Hypothalamus (tissue), 51 donors: ENCODE measurements at places on chromosomes 6 and 20.

GRCh38 chr6:6580225-6580856 is 8.2 kb upstream of the LY86 start:
- no peak for DNase-seq

GRCh38 chr6:16828058-16828457 is 66.8 kb upstream of the ATXN1 start:
- DNase-seq, result no peak

DNA sequence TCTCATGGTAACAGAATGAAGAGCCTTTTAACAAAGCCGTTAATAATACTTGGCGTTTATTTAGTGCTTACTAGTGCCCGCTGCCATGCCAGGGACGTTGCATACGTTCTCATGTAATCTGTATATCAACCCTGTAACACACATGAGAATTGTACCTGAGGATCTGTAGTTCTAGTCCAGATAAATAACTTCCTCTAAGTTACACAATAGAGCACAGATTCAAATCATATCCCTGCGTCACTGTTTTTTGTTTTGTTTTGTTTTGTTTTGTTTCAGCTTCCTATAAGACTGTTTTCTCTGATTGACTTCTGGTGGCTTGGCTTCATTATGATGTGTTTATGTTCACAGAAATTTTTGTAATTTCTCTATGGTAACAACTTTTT is 553 bp downstream of the ZSCAN16 start:
- DNase-seq, result no peak

DNA sequence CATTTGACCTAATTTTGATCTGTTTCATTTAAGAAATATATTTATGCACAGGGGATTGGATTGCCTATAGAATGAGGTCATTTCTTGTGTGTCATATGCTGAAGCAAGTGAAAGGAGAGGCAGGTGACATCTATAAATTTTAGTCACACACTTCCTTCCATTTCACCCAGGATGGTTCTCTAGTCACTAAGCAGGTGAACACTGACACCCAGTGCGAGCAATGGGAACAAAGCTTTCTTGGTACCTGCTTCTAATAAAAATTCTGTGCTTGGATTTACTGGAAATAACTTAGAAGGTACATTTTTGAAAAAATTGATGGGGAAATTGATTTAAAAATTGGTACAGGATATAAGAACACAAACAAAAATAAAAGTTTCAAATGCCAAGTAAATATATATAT is 66.9 kb upstream of the MC3R start:
- DNase-seq, result no peak

DNA sequence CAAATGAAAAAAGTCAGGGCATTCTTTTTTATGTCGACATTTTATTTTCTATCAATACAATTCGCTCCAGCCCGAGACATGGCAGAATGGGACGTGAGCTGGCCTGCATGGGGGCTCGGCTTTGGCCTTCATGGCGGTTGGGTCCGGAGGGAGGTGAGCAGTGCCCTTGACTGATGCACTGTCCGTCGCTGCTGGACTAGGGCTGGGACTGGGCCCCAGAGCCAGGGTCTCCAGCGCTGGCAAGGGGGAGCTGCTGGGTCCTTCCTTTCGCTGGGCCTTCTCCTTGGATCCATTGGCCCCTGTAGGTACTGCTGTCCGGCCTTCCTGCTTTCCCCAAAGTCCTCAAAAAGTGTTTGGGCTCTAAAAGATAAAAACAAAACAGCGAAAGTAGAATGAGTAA is 124.6 kb downstream of the EDN3 start:
- no peak for DNase-seq

DNA sequence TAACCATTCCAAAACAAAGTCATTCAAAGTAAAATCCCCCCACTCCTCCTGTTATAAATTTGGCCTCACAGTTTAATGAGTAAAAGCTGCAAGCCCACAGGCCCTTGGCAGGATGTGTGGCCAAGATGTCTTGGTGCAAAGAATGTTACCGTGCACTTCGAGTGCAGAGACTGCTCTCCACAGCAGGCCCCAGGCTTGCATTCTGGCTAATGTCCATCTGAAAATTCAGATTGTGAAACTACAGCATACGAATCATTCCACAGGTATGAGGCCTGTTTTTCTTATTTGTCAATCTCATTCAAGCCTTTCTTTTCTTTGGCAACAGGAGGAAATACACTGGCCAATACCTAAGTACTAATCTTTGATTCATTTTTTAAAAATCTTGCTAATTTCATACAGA is 7.1 kb downstream of the RPS6KA2 start:
- DNase-seq, result no peak

GRCh38 chr6:167664678-167665660 is 161.7 kb upstream of the AFDN start:
- DNase-seq, result no peak

GRCh38 chr6:143836150-143836549 is 7.0 kb upstream of the LTV1 start:
- DNase-seq, result no peak

DNA sequence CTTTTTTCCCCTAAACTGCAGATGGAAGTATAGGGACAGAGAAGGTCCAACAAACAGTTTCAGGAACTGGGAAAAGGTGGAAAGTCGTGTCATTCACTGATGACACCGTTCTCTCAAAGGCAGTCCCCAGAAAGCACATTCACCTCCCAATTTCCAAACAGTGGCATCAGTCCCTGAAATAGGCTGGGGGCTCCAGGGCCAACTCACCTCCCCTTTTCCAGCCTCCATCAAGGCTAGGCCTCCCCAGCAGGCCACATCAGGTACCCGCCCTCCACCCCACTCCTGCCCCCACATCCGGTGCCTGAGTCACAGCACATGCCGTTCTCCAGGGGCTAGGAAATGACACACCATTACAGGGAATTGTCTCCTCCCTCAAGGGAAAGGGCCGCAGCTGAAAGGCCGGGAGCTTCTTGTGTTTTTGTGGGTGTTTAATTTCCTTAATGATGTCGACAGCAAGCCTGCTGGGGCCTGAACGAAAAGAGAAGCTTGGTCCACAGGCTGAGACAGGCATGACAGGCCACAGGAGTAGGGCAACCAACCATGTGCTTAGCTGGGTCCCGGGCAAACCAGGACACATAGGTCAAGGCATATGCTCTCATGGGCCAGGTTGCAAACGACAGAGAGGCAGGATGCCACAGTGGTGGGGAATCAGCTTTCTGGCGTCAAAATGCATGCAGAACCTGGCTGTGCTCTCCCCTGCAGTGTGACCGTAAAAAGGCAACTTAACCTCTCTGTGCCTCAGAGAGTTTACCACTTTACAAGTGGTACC is 39.2 kb downstream of the ZMYND8 start:
- DNase-seq, result no peak

GRCh38 chr6:139841794-139842215 is 467.4 kb upstream of the CITED2 start:
- DNase-seq, result no peak

DNA sequence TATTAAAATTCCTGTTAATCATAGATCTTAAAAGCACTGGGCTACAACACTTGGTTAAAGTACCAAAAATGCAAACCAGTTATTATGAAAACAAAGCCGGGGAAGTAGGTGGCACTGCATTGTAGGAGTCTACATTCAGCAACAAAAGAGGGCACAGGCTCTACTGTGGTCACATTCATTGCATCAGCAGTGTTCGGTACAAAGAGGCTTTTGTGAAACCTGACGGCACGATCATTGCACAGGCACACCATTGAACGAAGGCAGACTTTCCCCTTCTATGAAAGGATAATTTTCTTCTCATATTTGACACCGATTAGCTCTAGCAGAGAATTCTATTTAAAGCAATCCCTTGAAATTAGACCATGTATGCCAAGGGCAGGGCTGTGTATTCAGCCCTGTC is 44.6 kb upstream of the AGPAT4 start:
- DNase-seq, result peak; percentile 35

- no peak for DNase-seq
These were observed 38.8 kb upstream of the ZFP64 start for GRCh38 chr20:52230409-52230808.

GRCh38 chr20:44415833-44416715 is 59.6 kb upstream of the TTPAL start:
- no peak for DNase-seq

DNA sequence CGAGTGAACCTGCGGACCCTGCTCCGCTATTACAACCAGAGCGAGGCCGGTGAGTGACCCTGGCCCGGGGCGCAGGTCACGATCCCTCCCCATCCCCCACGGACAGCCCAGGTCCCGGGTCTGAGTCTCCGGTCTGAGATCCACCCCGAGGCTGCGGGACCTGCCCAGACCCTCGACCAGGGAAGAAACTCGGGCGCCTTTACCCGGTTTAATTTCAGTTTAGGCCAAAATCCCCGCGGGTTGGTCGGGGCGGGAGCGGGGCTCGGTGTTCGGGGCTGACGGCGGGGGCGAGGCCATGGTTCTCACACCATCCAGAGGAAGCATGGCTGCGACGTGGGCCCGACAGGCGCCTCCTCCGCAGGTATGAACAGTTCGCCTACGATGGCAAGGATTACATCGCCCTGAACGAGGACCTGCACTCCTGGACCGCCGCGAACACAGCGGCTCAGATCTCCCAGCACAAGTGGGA is 46.9 kb upstream of the TRIM26 start:
- peak; percentile 32 for DNase-seq

DNA sequence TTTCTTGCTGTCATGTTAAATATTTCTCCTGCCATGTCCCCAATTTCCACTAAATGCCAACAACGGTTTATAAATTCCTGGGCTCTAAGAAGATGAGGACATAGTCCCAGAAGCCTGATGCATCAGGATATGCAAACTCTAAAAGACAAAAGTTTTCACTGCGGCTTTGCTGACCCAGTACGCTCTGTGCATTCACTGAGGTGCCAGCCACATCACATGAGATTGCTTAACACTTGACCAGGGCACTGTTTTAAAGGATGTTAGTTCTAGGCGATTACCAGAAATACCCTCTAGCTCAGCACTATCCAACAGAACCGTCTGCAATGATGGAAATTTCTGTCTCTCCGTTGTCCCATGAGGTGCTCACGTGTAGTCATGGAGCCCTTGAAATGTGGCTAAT is 19.9 kb upstream of the ADTRP start:
- DNase-seq, result no peak

DNA sequence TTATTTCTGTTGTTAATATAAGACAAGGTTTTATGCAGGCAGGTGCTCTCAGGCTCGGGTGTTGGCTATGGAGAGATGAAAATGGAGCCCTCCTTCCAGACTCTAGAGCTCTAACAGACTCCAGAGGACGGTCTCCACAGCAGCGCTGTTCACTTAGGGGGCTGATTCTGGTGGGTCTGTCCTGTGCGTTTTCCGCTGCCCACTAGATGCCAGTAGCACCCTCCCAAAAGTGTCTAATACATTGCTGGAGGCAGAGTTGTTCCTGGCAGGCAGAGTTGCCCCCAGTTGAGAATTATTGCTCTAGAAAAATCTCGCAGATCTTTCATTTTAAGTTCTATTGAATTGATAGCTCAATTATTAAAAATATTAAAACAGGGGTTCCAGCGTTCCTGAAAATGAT is 109.9 kb downstream of the MAP3K4 start:
- peak; percentile 17 for DNase-seq

DNA sequence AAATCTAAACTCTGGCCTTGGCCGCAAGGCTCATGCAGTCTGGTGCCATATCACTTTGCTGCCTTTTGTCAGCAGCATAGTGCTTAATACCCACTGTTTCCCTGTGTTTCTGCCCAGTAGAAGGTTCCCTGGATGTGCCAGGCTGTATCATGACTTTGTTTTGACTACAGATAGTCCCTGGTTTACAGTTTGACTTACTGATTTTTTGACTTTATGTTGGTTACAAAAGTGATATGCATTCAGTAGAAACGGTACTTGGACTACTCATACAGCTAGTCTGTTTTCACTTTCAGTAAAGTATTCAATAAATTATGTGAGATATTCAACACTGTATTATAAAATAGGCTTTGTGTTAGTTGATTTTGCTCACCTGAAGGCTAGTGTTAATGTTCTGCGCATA is 19.0 kb downstream of the RALY start:
- no peak for DNase-seq

- no peak for DNase-seq
These were observed 27.2 kb downstream of the AIG1 start for GRCh38 chr6:143087856-143088255.

- DNase-seq, result no peak
These were observed 15.0 kb upstream of the ABHD16B start for GRCh38 chr20:63846128-63846771.

- DNase-seq, result peak; percentile 13
These were observed 2.8 kb downstream of the SOX4 start for GRCh38 chr6:21596145-21596948.

GRCh38 chr6:4319981-4320683 is 184.8 kb upstream of the ECI2 start:
- no peak for DNase-seq

DNA sequence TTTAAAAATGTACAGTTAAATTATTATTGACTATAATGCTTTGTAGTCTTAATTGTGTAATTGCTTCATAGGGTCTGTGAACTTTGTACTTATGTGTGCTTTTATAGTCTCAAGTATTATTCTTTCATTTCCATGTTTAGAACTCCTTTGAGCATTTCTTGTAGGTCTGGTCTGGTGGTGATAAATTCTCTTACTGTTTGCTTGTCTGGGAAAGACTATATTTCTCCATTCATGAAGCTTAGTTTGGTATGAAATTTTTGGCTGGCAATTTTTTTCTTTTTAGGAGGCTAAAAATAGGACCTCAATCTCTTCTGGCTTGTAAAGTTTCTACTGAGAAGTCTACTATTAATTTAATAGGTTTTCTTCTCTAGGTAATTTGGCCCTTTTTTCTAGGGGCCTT is 67.4 kb downstream of the CCDC170 start:
- DNase-seq, result no peak

DNA sequence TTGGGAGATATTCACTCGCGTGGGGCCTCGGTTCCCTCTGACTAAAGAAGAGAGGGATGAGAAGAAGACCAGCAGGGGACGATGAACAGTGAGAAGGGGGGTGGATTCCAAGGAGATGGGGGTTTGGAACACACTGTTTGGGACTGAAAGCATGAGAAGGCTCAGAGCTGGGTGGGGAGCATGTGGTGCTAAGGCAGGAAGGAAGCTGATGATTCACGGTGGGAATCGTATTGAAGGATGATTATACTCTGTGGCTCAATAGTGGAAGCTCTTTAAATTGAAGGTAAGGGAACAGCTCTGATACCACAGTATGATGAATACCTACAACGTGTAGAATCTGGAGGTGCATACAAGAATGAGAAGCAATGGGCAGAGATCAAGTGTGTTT is 117.5 kb upstream of the KCNK16 start:
- no peak for DNase-seq

GRCh38 chr6:16430391-16431089 is 192.2 kb downstream of the GMPR start:
- DNase-seq, result no peak
